ENCODE measurements at places on chromosomes 2 and 18. TPM values are rescaled to one million over a fixed set of nuclear protein-coding genes. Genes with fewer than 3 reads are reported as not detected.
A peak's percentile ranks its signal among the peaks of the same experiment; 100 is the strongest.

DNA sequence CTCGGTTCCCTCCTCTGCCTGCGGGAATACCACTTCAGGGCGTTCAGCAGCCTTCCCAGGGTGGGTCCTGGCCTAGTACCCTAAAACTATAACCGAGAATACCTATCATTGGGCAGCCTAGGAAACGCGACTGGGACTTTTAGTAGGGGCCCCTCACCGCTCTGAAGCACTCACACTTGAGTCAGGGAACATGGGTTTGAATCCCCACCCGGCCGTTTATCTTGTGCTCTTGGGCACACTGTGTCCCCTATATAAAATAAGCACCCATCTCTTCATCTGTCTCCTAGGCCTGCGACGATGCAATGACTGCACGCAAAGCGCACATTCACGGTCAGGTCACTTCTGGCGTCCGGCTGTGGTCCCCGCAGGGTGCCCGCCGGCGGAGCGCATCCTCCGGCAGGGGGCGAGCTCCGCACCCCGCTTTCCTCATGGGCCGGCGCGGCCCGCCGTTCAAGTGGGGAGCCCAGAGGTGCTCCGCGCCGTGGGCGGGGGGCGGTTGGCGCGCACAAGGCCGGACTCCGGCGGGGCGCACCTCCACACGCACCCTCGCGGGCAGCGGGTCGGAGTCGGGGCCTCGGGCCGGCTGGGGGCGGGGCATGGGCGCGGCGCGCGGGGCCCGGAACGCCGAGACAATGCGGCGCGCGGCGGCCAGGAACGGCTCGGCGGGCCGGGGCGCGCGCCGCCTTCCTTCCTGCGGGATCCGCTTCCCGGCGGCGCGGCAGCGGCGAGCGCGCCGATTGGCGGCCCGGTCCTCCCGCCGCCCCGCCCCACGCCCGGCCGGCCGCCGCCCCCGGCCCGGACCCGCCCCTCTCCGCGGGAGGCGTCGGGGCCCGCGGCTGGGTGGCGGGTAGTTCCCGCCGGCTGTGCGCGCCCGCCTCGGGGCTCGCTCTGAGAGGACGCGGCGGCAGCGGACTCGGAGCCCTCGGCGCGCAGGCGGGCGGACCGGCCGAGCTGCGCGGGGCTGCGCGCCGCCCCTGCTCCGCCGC lies at the start of gene ASAP2:
ASAP2 (plus strand) TSS at position 850 of the 986 bp plus-strand sequence. CDS start 293 bp downstream, outside the sequence.
- H3K4me1 ChIP-seq = peaks cover 18% of the 10 kb centered on the region
- H3K36me3 ChIP-seq = no peaks in the 10 kb centered on the region
- DNase-seq = peak; percentile 95
- H3K27ac ChIP-seq = no peak within 1 kb of the TSS
- H3K4me3 ChIP-seq = peak within 1 kb of the TSS; percentile 90

DNA sequence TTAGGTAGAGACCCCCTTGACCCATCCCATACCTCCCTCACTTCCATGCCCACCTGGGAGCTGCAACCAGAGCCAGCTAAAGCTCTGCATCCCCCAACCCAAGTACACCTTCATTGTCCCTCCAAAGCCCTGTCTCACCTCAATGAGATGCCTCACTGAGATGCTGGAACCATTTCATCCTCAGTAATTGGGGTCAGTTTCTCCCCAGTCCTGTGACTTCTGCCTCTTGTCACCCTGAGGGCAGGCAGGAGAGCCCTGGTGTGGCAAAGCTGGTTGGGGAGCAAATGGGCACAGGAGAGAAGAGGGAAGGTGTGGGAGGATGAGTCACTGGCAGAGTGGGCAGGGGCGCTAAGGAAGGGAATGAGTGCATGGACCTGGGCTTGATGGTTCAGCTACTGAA lies 27.9 kb upstream of the NT5DC4 start:
- H3K36me3 ChIP-seq = no peaks in the 10 kb centered on the region
- DNase-seq = no peak
- no peaks in the 10 kb centered on the region for H3K4me1 ChIP-seq
- no peak overlapping the region for H3K27ac ChIP-seq

DNA sequence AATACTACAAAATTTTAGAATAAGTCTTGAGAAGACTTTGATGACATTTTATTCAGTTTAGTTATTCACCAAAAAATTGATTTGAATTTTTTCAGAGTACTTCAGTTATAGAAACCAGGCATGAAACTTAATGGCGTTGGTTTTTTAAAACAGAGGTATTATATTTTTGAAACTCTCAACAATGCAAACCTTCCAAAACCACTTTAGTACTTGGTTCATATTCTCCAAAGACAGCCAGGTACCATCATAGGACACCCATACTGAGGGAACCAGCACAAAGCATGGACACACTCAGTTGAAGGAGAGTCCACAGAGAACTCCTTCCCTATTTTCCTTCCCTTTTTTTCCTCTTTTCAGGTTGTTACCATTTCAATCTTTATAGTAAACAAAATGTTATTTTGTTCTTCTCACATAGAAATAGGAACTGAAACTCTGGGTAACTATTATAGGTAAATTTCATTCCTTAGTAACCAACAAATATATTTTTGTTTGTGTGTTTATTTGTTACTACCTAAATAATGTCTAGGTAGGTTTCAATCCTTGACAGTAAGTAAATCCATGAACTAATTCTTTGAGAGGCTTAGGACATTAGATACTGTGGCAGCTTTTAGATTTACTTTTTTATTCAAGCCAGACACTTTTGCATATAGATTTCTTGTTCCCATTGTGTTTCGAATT lies 95.8 kb downstream of the TMEFF2 start:
- no peak overlapping the region for H3K4me3 ChIP-seq
- no peaks in the 10 kb centered on the region for H3K4me1 ChIP-seq
- H3K36me3 ChIP-seq = no peaks in the 10 kb centered on the region
- DNase-seq = no peak

DNA sequence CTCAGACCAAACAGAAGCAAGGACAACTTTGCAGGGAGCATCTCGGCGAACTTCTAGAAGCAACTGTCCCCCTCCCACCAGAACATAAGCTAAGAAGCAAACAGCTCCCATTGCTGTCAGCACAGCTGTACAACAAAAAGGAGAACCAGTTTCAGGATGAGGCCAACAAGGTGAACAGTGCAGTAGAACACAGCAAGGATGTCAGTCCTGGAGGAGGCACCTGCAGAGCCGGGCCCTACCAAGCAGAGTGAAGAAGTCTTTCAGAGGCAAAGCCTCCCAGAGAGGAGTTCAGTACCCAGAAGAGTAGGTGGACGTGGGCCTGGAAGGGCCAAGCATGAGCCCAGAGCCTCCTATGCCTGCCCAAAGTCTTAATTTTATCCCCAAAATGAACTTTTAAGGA lies 1.0 kb downstream of the PASK start:
- peaks cover 10% of the 10 kb centered on the region for H3K27me3 ChIP-seq
- H3K4me3 ChIP-seq = peak overlapping the region; percentile 87
- peaks cover 10% of the 10 kb centered on the region for H3K4me1 ChIP-seq
- H3K27ac ChIP-seq = no peak overlapping the region

GRCh38 chr2:13193075-13193474 lies 476.3 kb downstream of the TRIB2 start:
- no peak overlapping the region for H3K27ac ChIP-seq
- no peak for DNase-seq
- no peaks in the 10 kb centered on the region for H3K27me3 ChIP-seq
- no peaks in the 10 kb centered on the region for H3K4me1 ChIP-seq
- no peak overlapping the region for H3K4me3 ChIP-seq
- no peaks in the 10 kb centered on the region for H3K36me3 ChIP-seq

DNA sequence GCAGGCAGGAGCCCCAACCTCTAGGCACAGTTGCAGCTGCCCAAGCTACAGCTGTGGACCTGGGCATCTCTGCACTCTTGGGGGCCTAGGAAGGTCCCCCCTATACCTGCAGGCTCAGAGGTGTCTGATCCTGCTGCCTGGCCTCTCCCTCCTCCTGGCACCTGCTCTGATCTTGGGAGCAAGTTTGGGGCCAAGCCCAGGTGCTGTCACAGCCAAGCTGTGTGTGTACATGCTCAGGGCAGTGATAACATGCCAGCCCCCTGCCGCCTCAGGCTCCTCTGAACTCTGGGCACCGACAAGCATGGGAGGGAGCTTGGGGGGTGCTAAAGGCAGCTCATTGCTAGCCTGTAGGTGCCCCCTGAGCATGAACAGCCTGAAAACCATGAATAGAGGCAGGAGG lies 829.6 kb upstream of the VRK2 start:
- H3K4me3 ChIP-seq = no peak overlapping the region
- no peaks in the 10 kb centered on the region for H3K36me3 ChIP-seq
- H3K27ac ChIP-seq = no peak overlapping the region
- DNase-seq = no peak

DNA sequence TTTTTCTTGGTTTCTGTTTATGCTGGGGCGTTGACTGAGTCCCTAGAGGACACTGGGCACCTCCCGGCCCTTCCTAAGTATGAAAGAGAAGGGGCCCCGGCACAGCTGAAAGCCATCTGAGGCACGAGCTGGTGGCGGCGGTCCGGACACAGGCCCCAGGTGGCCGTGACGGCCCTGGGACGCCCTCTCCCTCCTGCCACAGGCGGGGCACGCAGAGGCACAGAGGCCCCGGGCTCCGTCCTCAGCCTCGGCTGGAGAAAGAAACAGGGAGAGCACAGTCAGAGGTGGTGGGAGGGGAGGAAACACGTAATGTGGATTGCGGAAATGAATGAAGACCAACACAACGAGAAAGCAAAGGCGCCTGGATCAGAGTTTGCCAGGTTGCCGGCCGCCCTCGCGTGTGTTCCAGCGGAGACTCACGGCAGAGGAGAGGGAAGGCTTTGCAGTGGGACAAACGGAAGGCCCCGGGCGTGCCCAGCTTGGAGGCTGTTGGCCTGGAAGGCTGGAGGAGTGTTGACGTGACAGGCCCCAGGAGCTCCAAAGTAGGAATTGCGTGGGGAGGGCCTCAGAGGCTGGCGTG lies 119.1 kb downstream of the PTGR3 start:
- H3K4me3 ChIP-seq = no peak overlapping the region
- no peak for DNase-seq
- no peak overlapping the region for H3K27ac ChIP-seq
- H3K4me1 ChIP-seq = no peaks in the 10 kb centered on the region

- no peak overlapping the region for H3K27ac ChIP-seq
- peak; percentile 34 for DNase-seq
- no peak overlapping the region for H3K4me3 ChIP-seq
- H3K4me1 ChIP-seq = peaks cover 36% of the 10 kb centered on the region
These were observed 357.4 kb upstream of the ACVR2A start for GRCh38 chr2:147487286-147487977.

SIGLEC15 gene
- total RNA-seq = not detected

GRCh38 chr2:181810823-181811695 lies 80.5 kb upstream of the ITPRID2 start:
- no peak overlapping the region for H3K27ac ChIP-seq
- no peaks in the 10 kb centered on the region for H3K36me3 ChIP-seq
- no peaks in the 10 kb centered on the region for H3K27me3 ChIP-seq
- H3K4me3 ChIP-seq = no peak overlapping the region
- DNase-seq = no peak

DNA sequence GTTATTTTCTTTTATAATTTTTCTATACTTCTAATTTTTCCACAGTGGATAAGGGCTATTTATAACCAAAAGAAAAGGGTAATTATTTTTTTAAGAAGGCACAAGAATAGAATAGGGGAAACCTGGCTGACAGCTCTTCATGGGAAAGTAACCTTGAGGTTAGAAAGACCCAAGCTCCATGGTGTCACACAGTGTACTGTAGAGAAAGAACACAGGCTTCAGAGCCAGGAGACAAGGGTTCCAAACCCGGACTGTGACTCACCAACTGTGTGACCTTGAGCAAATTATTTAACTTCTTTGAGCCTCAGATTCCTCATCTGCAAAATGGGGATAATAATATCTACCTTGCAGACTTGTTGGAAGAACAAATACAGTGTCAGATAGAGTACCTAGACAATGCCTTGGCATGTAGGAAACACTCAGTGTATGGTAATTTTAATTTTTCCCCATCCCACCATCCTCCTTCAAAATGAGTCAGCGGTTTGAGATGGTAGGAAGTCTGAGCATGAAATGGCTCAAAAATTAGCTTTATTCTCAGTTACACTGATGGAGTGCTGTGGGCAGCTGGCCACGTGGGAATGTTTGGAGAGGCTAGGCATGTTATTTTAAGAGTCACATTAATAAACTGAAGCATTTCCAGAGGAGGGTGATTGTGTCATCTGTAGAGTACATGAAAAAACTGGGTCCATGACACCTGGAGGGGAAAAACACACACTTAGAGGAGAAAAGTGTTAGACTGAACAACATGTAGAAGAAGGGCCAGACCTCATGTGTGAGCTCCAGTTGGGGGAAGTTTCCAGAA lies 36.7 kb downstream of the TMEM37 start:
- no peaks in the 10 kb centered on the region for H3K4me1 ChIP-seq
- no peak overlapping the region for H3K27ac ChIP-seq
- no peak overlapping the region for H3K4me3 ChIP-seq
- no peaks in the 10 kb centered on the region for H3K27me3 ChIP-seq

DNA sequence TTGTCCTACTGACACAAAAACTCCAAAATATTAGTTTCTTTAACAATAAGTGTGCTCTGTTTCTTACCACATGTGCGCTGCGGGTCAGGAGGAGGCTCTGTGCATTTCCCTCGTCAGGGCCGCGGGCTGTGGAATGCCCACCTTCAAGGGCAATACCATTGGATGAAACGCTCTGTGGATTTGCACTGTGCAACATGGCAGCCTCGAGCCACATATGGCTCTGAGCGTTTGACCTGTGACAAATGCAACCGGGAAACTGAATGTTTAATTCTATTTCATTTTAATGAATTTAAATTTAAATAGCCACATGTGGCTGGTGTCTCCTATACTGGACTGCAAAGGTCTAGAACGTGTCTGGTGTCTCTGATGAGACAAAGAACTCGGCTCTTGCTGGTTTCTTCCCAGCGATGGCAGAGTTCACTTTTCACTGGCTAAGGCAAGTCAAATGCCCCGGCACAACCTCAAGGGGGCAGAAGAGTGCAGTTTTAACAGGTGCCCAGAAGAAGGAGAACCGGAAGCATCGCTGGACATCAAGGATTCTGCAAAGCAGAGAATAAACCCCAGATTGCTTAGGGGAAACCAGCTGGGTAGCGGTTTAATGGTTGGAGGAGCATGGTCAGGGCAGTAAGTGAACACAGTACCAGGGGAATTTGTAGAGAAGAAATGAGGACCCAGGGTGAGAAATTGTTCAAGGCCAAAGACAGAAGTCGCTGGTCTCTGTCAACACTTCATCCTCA lies 37.0 kb upstream of the TMEM18 start:
- no peak overlapping the region for H3K27ac ChIP-seq
- no peaks in the 10 kb centered on the region for H3K36me3 ChIP-seq

ANKRD29 gene
- 0.81 TPM for total RNA-seq

DNA sequence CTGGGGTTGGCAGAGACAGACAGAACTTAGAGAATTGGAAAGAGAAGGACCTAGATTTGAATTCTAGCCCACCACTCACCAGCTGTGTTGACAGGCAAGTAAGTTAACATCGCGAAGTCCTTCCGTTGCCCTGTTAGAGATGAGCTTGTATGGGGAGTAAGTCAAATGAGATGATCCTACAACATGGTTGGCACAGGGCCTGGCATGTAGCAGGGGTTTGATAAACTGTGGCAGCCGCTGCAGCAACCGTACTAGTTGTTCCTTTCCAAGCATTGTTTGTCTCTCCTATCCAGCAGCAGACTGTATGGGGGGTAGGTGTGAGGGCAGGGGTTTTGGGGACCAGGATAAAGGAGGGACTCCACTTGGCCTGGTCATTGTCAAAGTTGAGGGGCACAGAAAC lies 16.0 kb downstream of the TET3 start:
- H3K27ac ChIP-seq = no peak overlapping the region
- H3K4me3 ChIP-seq = no peak overlapping the region
- H3K4me1 ChIP-seq = peaks cover 46% of the 10 kb centered on the region
- H3K27me3 ChIP-seq = peaks cover 12% of the 10 kb centered on the region

GRCh38 chr2:88824951-88825350 lies 133.5 kb downstream of the RPIA start:
- H3K4me1 ChIP-seq = no peaks in the 10 kb centered on the region
- H3K27me3 ChIP-seq = no peaks in the 10 kb centered on the region
- H3K4me3 ChIP-seq = no peak overlapping the region
- no peaks in the 10 kb centered on the region for H3K36me3 ChIP-seq

- no peaks in the 10 kb centered on the region for H3K4me1 ChIP-seq
- no peak for DNase-seq
- H3K36me3 ChIP-seq = no peaks in the 10 kb centered on the region
- no peaks in the 10 kb centered on the region for H3K27me3 ChIP-seq
- H3K27ac ChIP-seq = no peak overlapping the region
These were observed 44.4 kb downstream of the ST8SIA5 start for GRCh38 chr18:46712406-46712805.

All from neural progenitor cell (in vitro differentiated cells).